Astrocyte of the cerebellum (primary cell): ENCODE measurements at places on chromosomes 3 and 15.

DNA sequence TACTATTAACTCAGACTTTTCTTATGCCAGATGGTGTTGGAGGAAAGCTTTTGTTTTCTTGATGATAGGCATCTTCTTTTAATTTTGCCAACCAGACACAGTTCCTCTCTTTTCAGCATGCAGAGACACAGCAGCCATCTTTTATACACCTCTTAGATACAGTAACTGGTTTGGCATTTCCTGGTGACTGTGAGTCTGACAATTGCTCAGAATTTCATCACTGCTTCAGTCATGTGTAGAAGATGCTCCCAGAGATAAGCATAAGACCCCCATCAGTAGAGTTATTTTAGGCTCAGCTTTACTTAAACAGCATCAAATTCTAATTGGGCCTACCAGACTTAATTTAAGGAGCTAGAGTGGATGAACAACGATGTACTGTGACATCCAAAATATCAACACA, 779.0 kb downstream of the SQOR start:
- no peak for DNase-seq

DNA sequence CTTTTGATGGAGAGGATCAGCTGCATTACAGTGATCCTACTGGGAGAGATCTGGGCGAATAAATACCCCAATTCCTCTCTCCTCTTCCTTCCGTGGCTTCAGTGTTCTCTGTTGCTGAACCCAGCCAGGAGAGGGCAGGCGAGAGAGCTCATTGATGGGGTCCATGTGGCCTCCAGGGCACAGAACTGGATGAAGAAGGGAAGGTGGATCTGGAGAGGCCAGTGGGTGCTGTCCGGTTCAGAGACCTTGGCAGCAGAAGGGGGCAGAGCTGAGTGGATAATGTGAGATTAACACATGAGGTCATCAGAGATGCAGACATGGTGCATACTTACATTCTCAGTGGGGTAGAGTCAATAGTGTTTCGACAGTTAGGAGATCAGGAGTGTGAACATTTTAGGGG, 193.6 kb downstream of the CLSTN2 start:
- DNase-seq, result no peak

DNA sequence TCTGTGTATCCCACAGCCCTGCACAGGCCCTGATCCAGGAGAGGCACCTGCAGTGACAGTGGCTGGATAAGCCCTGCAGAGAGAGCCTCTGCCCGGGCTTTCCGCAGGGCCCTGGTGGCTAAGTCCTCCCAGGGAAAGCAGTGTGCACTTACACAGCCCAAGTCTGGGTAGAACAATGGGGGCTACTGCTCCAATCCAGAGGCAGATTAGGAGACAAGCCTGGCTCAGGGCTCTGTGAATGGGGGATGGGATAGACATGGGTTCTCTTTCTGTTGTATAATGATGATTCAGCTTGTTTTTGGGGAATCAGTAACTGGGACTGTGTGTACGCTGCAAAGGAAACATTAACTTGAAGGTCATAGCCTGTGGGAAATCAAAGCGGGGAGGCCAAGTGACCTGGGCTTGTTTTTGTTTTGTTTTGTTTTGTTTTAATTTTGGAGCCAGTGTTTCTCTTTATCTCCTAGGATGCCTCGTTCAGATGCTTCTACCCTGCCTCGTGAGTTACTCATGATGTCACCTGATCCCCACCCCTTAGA, 4.1 kb upstream of the ALDH1L1 start:
- no peak for DNase-seq

DNA sequence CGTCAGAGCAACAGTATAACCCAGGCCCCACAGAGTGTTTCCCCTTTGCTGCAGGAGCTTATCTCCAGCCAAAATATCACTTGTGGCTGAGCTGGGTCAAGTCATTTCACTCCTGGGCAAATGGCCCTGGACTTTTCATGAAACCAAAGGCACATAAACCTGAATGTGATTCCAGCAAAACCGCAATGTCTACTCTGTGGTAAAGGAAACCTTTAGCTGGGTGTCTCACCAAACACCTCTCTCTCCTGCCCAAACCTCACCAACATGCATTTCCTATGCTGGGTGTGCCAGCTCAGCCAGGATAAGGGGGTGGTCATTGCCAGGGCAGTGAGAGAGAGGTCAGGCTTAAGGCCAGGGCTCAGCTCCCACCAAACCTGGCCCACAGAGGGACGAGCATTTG, 67.4 kb downstream of the GTPBP8 start:
- DNase-seq, result no peak

DNA sequence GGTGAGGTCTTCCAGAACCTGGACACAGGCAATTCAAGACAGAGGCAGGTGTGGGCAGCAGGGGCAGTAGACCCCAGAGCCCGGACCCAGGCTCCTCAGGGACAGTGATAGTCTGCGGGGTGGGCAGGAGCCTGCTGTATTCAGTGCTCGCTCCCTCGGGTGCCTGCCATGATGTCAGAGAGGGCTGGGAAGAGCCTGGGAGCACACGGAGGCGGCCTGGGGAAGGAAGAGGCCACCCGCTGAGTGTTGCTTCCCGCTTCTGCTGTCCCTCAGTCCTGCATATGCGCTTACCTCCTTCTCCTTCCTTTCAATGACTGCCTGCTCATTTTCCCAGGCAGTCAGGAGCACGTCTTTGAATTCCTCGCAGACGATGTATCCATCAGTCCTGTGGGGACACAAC, 22.8 kb downstream of the TMEM43 start:
- DNase-seq, result no peak

DNA sequence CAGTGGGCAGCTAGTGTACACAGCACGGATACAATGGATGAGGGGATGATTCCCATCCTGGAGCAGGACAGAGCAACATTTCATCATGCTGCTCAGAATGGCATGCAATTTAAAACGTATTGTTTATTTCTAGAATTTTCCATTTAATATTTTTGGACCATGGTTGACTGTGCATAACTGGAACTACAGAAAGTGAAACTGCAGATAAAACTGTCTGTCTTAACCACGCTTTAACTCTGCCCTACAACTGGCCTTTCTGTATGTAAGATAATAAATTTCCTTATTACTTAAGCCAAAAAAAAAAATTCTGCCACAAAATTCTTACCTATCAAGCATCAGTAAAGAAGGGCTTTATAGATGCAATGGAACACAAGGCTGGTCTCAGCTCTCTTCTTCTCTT, 33.4 kb downstream of the AP3S2 start:
- no peak for DNase-seq
